ENCODE measurements at places on chromosomes 2 and 18. TPM values are rescaled to one million over a fixed set of nuclear protein-coding genes. Genes with fewer than 3 reads are reported as not detected.

Gene RAX
- total RNA-seq, result not detected

Gene SCN3A
- not detected for total RNA-seq

DNA sequence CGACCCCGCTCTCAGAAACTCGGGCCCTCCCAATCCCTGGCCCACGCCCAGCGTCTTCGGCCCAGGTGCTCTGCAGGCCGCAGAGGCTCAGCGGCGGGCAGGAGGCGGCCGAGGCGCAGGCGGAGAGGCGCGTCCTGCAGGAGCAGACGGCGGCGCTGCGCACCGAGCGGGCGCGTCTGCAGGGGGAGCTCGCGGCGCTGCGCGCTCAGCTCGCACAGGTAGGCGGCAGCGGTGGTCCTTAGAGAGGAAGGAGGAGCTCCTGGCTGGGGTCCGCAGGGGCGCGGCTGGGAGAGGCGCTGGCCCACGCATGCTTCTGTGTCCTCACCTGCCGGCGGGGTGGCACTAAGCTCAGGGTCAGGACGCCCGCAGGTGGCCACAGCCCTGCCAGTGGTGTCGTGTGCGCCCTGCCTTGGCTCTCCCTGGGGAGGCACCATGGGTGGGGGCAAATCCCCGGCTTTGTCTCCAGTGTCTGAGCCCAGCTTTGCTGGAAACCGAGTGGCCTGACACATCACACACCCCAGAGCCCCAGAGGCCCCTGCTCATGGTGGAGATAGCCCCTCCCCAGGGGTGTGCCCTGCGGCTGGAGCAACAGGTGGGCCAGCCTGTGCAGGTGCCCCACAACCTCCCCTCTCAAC, 14.9 kb upstream of the SNED1 start:
- no peaks in the 10 kb centered on the region for H3K36me3 ChIP-seq
- peaks cover 25% of the 10 kb centered on the region for H3K27me3 ChIP-seq
- DNase-seq, result no peak
- no peak overlapping the region for H3K27ac ChIP-seq
- no peak overlapping the region for H3K4me3 ChIP-seq
- peaks cover 18% of the 10 kb centered on the region for H3K4me1 ChIP-seq

Gene HOXD1
- total RNA-seq, result not detected

DNA sequence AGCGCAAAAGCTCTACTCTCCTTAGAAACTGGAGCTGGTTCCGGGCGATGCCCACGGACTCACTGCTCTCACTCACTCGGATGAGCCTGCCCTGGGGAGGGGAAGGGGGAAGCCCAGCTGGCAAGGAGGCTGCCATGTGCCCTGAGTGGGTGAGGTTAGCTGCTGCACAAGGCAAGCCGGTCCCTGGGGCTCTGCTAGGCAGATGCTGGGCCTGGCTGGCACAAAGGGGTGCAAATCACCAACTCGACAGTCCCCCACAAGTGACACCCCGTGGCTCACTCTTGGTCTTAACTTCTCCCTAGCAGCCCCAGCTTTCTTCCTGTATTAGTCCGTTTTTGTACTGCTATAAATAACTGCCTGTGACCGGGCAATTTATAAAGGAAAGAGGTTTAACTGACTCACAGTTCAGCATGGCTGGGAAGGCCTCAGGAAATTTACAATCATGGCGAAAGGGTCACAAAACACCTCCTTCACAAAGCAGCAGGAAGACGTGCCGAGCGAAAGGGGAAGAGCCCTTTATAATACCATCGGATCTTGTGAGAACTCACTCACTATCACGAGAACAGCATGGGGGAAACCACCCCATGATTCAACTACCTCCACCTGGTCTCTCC, 33.2 kb downstream of the ADCY3 start:
- DNase-seq, result no peak
- no peaks in the 10 kb centered on the region for H3K27me3 ChIP-seq

Gene KCNS3
- not detected for total RNA-seq

- no peaks in the 10 kb centered on the region for H3K27me3 ChIP-seq
- no peak overlapping the region for H3K27ac ChIP-seq
- H3K4me3 ChIP-seq, result no peak overlapping the region
- DNase-seq, result no peak
Measured at GRCh38 chr2:117956036-117956796, 57.7 kb downstream of the CCDC93 start.

- peaks cover 3% of the 10 kb centered on the region for H3K36me3 ChIP-seq
- no peaks in the 10 kb centered on the region for H3K4me1 ChIP-seq
- H3K4me3 ChIP-seq, result no peak overlapping the region
- DNase-seq, result no peak
Measured at GRCh38 chr2:3288470-3289170, 89.0 kb downstream of the EIPR1 start.

DNA sequence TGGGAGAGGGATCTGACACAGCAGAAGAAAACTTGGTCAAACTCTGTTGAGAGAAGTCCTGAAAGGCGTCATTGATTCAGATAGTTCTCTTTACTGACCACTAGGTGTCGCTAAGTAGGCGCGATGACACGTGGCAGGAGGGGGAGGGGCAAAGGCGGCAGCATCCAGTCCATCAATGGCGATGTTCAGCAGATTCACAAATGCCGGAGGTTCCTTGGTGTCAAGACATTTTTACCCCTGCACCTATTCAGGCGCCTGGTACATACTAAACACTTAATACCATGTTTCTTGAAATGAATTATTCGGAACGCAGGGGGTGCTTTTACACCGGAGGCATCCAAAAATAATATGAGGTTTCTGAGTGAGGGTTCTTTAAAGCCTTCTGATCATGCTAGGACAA, 3.0 kb upstream of the PLEK start:
- no peaks in the 10 kb centered on the region for H3K27me3 ChIP-seq
- no peak overlapping the region for H3K4me3 ChIP-seq
- no peak for DNase-seq
- no peak overlapping the region for H3K27ac ChIP-seq
- H3K4me1 ChIP-seq, result peaks cover 2% of the 10 kb centered on the region

Gene FBXO41
- total RNA-seq, result 1.6 TPM

DNA sequence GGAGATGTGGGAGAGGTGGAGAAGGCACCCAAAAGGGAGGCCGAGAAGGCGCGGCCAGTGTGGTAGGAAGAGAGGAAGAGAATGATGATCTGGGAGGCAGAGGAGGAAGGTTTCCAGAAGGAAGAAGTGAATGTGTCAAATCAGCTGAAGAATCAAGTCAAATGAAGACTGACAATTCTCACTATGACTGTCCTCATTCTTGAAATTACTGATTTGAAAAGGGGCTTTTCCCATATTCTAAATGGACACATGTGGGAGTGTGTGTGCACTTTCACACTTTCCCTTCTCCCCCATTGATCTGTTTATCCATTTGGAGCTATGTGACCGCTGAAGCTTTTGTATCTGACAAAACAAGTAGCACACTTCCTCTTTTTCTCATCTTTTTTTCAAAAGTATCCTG, 6.1 kb downstream of the AFF3 start:
- no peak overlapping the region for H3K27ac ChIP-seq
- DNase-seq, result no peak
- no peaks in the 10 kb centered on the region for H3K4me1 ChIP-seq
- H3K36me3 ChIP-seq, result no peaks in the 10 kb centered on the region
- H3K27me3 ChIP-seq, result no peaks in the 10 kb centered on the region

Gene GCC2
- total RNA-seq, result 34.3 TPM

Gene SPATA3
- total RNA-seq, result not detected

Gene PDE1A
- 1.5 TPM for total RNA-seq

DNA sequence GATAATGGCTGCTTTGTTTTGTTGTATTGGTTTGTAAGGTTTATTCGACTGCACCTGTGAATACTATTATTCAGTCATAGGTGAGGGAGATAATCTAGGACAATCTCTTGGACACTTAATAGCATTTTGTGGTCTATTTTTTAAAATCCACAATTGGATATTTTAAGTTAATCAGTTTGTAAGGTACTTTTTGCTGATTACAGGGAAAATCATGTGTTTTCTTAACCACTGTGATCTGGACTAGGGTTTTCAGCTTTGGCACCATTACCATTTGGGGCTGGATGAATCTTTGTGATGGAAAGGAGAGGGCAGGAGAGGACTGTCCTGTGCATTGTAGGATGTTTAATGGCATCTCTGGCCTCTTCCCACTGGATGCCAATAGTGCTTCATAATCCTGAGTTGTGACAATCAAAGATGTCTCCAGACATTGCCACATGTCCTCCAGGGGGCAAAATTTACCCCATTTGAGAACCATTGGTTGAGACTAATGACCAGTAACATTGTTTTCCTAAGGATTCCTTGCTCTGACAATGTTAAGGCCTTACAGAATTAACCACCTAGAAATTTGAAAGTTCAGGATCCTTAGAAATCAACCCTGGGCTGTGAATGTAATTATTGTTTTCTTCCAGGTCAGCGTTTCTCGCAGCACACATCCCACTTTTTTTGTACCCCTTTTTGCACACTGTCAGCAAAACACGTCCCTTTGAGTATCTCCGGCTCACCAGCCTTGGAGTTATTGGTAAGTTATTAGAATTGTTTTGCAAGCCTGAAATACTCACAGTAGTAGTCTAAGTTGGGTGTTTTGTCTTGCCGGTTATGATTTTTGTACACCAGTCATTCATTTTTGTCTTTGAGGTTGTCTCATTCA, 15.6 kb downstream of the CNOT9 start:
- no peaks in the 10 kb centered on the region for H3K4me1 ChIP-seq
- peaks cover 40% of the 10 kb centered on the region for H3K36me3 ChIP-seq
- H3K27me3 ChIP-seq, result no peaks in the 10 kb centered on the region
- DNase-seq, result no peak

Gene IL36RN
- not detected for total RNA-seq

DNA sequence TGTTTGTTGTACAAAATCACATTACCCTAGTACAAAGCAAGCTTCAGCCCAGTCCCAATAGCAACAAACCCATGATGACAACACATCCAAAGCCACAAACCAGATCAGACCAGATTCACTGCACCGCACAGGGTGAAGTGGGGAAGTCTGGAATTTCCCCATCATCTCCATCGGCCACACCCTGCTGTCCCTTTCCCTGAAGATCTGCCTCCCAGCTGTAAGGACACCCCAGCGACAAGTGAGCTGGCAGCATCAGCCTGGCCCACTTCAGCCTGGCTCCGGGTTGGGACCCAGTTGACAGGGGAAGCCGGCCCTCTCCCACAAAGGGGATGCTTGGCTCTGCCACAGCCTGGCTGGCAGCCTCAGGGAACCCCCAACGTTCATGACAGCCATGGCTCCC, 207.6 kb downstream of the MGAT5 start:
- no peaks in the 10 kb centered on the region for H3K36me3 ChIP-seq
- H3K27ac ChIP-seq, result no peak overlapping the region
- no peaks in the 10 kb centered on the region for H3K4me1 ChIP-seq
- H3K4me3 ChIP-seq, result no peak overlapping the region

DNA sequence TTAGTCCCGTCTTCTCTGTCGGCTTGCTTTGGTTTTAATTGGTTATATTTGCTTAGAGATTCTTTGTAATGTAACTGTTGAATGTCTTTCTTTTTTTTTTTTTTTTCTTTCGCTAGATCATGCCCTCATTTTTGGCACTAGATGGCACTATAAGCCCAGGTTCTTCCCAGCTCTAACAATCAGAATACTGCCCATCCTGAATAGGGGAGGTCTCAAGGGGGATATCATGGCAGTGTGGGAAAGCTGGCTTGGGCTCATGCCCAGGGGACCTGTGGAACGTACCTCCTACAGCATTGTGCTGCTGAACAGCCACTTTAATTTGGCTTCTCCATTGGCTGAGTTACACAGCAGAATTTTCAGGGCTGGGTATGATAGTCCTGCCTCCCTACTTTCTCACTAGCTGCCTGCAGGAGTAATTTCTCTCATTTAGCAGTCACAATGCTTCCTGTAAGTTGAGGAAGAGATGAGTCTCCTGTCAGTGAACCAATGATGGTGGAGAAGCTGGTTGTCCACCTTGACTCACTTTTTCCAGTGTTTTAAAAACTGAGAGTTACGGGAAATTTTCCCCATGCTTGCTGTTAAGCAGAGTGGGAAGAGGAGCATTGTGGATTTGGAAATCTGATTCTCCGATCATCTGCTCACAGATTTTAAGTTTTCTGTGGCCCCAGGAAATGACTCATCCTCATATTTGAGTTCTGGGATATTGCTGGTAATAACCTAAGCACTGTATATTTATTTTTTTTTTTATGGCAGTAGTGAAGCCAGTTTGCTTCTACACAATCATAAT, 47.2 kb downstream of the RAD51AP2 start:
- no peak overlapping the region for H3K27ac ChIP-seq
- H3K27me3 ChIP-seq, result no peaks in the 10 kb centered on the region
- H3K4me3 ChIP-seq, result no peak overlapping the region
- H3K4me1 ChIP-seq, result no peaks in the 10 kb centered on the region
- DNase-seq, result no peak
- no peaks in the 10 kb centered on the region for H3K36me3 ChIP-seq

GRCh38 chr2:166444306-166444705, 49.7 kb downstream of the SCN7A start:
- H3K27ac ChIP-seq, result no peak overlapping the region
- peaks cover 8% of the 10 kb centered on the region for H3K27me3 ChIP-seq
- no peaks in the 10 kb centered on the region for H3K4me1 ChIP-seq
- DNase-seq, result no peak
- no peaks in the 10 kb centered on the region for H3K36me3 ChIP-seq
- no peak overlapping the region for H3K4me3 ChIP-seq

Gene RBM43
- 6.9 TPM for total RNA-seq

DNA sequence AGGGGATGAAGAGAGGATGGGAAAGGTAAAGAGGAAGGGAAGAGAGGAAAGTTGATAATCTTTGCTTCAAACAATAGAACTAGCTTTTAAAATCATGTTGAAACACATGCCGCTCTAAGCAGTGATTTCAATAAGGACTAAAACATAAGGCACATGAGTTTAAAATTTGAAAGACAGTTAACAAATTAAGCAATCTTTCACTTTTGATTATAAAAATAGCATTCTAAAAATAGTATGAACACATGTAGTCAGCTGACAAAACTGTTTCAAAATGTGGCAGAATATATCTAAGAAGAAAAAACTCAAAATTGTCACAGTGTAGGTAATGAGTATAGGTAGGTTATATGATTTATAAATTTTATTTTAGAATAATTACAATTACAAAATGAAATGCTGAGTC, 25.3 kb downstream of the PSME4 start:
- H3K4me3 ChIP-seq, result no peak overlapping the region
- H3K4me1 ChIP-seq, result peaks cover 8% of the 10 kb centered on the region
- DNase-seq, result no peak
- peak overlapping the region; percentile 75 for H3K27ac ChIP-seq
- no peaks in the 10 kb centered on the region for H3K27me3 ChIP-seq

Gene CYP27C1
- total RNA-seq, result 24.9 TPM

GRCh38 chr2:167355821-167356220, 467.5 kb downstream of the XIRP2 start:
- no peak overlapping the region for H3K27ac ChIP-seq
- H3K4me1 ChIP-seq, result no peaks in the 10 kb centered on the region
- no peak for DNase-seq
- no peaks in the 10 kb centered on the region for H3K27me3 ChIP-seq
- no peaks in the 10 kb centered on the region for H3K36me3 ChIP-seq

DNA sequence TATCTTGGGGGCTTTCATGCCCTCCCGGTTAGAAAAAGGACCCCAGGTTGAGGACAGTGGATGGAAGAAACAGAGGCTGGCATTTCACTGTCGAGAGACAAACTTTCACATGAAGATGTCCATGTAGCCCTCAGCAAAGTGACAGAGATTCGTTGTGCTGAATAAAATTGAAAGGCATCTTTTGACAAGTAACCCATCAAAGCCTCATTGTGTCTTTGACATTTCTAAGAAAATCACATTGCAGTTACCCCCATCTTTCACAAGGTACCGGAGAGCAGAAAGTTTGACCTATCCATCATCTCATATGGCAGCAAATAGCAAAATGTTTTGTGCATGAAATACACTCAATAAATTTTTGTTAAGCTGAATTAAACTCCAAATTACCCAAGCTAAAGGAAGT, 2.0 kb upstream of the MBP start:
- peak overlapping the region; percentile 75 for H3K27ac ChIP-seq
- H3K4me1 ChIP-seq, result peaks cover 38% of the 10 kb centered on the region
- H3K36me3 ChIP-seq, result no peaks in the 10 kb centered on the region
- H3K4me3 ChIP-seq, result no peak overlapping the region

- H3K36me3 ChIP-seq, result peaks cover 5% of the 10 kb centered on the region
- H3K27me3 ChIP-seq, result no peaks in the 10 kb centered on the region
- no peak overlapping the region for H3K4me3 ChIP-seq
Measured at GRCh38 chr2:236093134-236093533, 75.1 kb downstream of the GBX2 start.

Data from osteocyte (in vitro differentiated cells).